ENCODE measurements at places on chromosomes 3 and 15.

- DNase-seq = peak; percentile 52
Observed at GRCh38 chr15:71443538-71443937, 328.3 kb downstream of the THSD4 start.

GRCh38 chr15:75065467-75065850 lies 42.1 kb downstream of the PPCDC start:
- DNase-seq = no peak

DNA sequence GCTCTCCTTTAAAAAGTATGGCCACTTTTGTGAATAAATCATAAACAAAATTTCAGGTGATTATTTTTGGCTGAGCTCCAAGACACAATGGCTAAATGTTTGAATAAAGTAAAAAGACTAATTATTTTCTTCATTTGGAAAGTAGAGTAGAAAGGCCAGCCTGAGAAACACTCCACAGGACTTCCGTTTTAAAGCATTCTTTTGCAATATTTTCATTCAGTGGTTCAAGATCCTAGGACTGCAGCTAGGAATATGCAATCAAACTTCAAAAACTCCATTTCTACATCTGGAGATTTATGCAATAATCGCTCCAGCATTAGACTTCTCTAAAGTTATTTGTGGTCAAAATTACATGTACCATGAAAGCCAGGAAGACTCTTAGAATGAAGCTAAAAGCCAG lies 62.8 kb downstream of the MECOM start:
- DNase-seq = no peak

GRCh38 chr3:157871838-157872460 lies 234.3 kb downstream of the SHOX2 start:
- DNase-seq = no peak

GRCh38 chr3:175493301-175493700 lies 634.2 kb downstream of the NAALADL2 start:
- DNase-seq = no peak

GRCh38 chr3:139202226-139202958 lies 141.4 kb upstream of the MRPS22 start:
- DNase-seq = no peak

DNA sequence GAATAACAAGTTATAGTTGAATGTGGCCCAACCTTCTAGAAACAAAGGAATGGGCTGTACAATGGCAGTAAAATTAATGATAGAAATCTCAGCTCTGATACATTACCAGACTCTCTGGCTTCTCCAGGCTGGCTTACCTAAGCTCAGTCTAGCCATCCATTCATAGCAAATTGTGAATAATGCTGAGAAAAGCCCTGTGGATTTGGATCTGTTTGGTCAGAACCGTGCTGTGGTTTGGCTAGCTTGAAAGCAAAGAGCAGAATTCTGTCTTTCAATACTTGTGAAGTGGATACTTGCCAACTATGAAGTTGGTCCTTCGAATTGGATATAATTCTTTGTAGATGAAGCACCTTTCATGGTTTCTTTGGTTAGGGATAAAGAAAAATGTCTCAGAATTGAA lies 199.1 kb downstream of the EPHA3 start:
- DNase-seq = no peak

- no peak for DNase-seq
Observed at GRCh38 chr3:159947220-159947619, 41.4 kb upstream of the IL12A start.

DNA sequence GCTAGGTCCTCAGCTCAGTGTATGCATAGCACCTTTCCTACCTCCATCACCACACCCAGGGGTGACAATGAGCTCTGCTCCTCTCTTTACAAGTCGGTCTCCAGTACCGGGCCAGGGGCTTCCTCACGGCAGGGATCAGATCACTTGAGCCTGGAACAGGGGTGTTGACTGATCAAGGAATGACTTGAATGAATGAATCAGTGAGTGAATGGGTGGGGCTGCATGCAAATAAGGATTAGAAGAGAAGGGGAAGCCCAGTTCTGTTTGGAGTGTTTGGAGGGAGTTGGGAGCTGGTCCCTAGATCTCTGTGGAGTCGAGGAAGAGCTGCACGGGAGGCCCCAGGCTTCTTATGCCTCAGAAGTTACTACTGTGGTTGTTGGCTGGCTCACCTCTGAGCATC lies 87.0 kb downstream of the TMEM266 start:
- DNase-seq = no peak

- no peak for DNase-seq
Observed at GRCh38 chr15:63877713-63878271, 44.0 kb upstream of the HERC1 start.
